Fibroblast of mammary gland (primary cell): ENCODE measurements at places on chromosomes 2 and 18.

GRCh38 chr2:231795525-231796327 is 9.5 kb downstream of the COPS7B start:
- peak; percentile 76 for DNase-seq

- DNase-seq: no peak
Observed at GRCh38 chr2:133264989-133265401, 303.3 kb downstream of the NCKAP5 start.

DNA sequence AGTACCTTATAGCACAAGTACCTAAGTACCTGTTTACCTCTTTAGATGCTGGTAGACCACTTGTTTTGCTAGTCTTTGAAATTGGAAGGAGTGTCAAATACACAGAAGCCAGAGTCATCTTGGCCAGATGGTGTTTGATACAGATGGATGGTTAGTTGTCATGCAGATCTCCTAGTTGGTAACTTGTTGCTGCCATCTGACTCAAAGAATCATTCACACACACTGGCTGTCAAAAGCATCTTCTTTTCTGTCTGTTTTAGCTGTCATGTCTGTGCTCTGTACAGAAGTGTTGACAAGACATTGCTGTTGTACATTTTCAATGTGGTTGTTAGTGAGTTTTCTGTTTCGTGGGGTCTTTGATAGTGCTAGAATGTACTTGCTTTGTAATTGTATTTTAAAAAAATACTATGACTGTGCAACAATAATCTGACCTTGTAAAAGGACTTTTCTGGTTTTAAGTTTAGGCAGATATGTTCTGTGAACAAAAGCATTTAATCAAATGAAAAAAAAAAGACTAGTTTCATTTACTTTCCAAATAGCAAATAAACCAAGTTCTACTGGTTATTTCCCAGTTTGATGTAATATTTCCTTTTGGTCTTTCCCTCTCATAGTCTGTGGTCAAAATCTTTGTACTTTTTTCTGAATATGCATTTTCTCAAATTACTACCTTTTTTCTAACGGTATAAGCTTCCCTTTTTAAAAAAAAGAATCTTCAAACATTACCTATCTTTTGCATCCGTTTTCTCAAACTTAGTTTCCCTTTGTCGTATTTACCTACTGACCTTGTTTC is 39.9 kb downstream of the TANK start:
- no peak for DNase-seq

- DNase-seq: no peak
Observed at GRCh38 chr2:109353806-109354745, 225.1 kb downstream of the SH3RF3 start.

DNA sequence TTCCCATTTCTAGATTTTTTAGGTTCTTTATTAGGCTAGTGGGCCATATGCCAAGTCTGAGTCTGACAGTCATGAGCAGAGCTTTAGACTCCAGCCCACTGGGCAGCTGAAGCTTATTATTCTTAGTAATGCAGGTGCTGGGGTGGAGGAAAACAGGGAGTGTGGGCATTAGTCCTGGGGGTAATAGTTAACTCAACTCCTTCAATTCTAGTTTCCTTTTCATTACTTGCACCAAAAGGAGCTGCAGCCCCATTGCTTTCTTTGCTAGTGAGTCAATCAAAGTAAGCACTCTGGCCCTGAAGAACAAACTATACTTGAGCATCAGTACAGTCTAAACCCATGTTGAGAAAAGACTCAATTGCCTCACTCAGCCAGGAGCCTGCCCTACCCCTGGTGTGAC is 35.5 kb downstream of the ICOS start:
- DNase-seq: no peak

GRCh38 chr2:130755256-130756052 is at the start of gene AMER3:
Gene AMER3, plus strand, starts transcription at chr2:130755540. Its CDS starts 6,533 bp downstream, at chr2:130762073.
- DNase-seq: no peak

DNA sequence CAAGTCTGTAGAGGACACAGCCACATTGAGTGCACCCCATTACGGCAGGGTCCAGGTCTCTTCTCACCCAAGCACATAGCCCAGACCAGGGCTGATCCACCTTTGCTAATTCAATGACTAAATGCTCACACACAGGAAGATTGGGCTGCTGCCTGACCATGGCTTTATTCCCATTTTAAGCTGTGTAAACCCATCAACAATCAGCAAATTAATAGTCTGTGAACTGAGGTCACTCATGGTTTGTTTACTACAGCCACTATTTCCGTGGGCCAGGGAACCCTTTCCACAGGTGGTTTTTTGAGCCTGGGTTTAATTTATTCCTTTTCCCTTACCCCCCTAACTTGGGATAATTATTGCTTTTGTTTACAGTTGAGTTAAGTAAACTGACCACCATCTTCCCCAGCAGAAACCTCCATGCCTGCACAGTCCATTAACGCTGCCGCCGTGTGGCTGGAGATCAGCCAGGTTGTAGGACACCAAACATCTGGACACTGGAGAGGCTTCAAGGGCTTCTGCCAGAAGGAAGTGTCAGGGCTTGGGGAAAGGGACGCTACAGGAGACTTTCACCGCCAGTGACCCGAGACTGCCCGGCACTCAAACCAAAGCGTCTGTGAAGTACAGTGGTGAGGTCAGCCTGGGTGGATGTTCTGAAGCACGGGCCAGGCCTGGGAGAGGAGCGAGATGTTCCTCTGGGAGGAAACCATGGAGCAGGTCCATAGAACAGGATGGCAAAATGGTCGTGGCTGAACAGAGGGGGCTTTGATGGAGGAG is 282.9 kb downstream of the DYSF start:
- no peak for DNase-seq

DNA sequence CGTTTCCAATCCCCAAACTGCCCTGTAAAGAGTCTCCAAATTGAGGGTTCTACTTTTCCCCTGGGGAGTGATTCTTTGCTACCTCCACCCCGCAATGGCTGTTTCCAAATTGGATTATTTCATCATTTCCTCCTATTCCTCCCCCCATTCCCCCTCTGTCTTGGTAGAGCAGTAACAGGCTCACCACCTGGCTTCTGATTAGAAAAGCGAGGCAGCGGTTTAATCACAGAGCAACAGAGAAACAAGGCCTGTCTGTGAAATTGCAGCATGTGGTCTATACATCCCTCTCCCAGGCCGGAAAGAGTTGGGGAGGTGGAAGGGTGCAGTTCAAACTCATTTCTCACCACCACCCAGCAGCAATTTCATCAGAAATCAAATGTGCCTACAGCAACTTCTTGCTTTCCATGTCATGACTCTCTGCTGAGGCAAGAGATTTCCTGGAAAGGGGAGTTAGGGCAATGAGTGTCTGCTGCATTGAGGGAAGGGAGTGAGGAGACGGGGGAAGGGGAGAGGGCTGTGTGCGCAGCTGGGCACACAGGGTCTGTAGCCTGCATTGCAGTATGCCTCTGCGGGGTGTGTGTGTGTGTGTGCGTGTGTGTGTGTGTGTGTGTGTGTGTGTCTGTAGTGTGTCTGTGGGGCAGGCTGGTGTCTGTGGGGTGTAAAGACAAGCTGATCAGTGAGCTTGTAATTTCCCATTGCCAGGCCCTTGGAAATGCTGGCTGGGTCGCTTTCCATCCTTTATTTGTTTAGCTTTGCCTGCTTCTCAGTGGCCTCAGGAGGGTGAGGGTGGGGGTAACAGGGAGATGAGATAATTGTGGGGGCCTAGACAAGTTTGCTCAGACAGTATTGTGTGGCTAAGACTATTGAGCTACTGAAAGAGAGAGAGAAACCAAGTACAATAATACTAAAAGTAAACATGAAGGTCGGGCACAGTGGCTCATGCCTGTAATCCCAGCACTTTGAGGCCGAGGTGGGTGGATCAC is 13.5 kb upstream of the IGFBP2 start:
- peak; percentile 36 for DNase-seq

- DNase-seq: peak; percentile 99
Observed at GRCh38 chr2:18473241-18474181, 86.9 kb downstream of the RDH14 start.

- no peak for DNase-seq
Observed at GRCh38 chr2:66836851-66837250, 401.9 kb downstream of the MEIS1 start.

DNA sequence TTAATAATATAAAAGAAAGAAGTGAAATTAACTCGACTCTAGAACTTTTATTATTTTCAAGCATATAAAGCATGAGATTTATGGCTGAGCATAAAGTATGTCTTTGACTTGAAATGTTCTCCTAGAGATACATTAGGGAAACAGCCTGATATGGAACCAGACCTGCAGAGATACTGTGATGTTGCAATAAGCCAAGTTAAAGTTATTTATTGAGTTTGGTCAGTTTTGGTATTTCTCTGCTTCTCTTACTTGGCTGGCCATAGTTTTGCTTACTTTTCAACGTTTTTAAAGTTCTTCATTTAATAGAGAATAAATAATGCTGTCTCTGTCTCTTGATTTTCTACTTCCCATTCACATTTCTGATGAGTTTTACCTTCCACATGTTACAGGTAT is 76.0 kb downstream of the GFPT1 start:
- no peak for DNase-seq

- no peak for DNase-seq
Observed at GRCh38 chr2:26721115-26722032, 28.9 kb downstream of the KCNK3 start.

DNA sequence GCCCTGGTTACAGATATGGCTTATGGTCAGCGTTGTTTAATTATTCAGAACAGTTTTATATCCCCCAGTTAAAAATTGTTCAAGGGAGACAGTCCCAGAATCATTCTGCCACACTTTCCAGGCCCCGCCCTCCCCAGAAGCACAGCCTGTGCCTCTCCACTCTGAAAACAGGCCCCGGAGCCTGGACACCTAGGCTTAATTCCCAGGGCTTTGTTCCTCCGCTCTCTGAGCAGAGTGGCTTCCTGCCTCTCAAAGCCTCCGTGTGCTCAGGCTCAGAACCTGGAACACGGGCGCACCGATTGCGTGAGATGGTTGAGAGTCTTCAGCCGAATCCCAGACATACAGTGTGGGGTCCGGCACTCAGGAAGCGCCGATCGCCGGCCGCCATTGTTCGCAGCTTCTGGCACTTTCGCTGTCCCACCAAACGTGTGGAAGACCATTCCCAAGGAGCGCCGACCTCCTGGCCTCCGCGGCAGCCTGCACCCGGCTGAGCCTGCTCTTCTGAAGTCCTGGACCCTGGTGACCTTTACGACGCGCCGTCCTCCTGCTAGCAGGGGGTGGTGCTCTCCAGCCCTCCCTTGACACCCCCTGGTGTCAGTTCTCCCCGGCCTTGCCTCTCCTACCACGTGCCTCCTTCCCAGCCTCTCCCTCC is 45.6 kb downstream of the TWIST2 start:
- no peak for DNase-seq

DNA sequence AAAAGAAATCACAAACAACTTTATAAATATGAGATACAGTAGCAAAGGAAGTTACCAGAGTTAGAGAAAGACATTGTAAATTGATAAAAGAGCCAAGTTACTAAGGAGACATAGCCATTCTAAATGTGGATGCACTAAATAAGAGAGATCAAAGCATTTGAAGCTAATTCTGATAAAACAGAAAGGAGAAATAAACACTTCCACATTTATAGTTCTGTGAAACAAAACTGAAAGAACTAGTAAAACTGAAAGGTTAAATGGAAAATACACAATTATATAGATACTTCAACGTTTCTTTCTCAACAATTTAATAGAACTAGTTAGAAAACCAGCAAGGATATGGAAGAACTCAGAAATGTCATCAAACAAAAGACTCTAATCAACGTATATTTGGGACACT is 309.0 kb upstream of the CDH2 start:
- DNase-seq: no peak

DNA sequence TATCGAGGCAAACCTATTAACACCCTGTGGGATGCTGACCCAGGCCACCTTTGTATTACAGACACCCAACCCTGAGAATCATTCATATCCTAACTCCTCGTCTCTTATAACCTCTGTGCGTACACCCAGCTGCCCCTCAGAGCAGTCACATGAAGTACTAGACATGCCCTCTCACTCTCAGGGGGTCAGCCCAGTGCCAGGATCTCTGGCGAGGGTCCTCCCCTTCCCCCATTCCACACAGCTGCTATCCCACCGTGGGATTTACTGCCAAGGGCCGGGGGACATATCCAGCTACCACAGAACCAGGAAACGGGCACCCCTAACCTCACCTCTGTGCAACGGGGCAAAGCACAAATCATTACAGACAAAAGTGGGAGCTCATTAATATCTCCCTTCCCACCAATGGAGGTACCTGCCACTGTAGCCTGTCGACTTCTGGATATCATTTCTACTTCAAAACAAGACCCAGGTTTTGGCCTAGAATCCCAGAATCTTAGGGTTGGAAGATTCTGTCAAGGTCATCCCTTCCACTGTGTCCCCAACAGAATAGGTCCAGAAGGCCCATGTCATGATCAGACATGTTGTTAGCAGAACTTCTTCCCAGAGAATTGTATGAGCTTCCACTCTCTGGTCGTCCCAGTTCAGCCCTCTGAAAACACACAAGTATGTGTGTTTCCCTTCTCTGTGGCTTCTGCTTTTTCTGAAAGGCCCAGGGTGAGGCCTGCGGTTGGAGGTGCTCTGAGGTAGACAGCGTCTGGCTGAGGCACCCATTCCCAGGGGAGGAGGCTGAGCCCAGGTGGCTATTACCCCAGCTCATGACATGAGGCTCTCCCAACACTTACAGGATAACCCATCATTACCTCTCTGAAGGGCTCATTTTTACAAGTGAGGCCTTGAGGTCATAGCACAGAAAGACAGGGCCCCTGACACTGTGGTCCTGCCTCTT is 1.7 kb downstream of the TMBIM1 start:
- DNase-seq: no peak

GRCh38 chr2:47174733-47175361 is 19.7 kb upstream of the STPG4 start:
- DNase-seq: peak; percentile 56

DNA sequence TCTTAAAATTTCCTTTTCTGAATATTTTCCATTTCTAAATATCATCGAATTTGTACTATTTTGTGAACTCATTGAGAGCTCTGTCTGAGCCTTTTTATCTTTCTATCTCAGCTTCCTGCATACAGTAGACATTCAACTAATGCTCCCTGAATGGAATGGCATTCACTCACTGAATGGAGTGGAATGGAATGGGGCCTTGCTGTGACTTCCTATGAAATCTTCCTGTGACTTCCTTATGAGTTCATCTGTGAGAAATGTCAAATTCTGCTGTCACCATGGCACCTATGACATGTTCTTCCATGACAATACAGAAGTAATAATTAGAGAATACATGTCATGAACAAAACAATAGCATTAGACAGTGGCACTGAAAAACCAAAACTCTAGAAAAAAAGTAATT is 199.6 kb downstream of the NR4A2 start:
- no peak for DNase-seq

DNA sequence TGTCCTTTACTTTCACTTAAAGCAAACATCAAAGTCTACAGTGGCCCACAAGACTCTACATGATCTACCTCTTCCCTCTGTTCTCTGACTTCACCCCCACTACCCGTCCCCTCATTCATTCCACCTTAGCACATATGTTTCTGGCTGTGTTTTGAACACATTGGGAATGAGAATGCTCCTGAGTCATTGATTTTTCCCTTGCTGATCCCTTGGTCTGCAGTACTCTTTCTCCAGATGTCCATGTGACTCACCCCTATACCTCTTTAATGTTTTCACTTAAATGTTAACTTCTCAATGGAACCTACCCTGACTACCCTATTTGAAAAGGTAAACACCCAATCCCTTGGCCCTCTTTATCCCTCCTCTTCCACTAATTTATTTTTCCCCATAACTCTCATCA is 30.7 kb upstream of the FRZB start:
- peak; percentile 91 for DNase-seq

GRCh38 chr2:10551496-10551895 is 103.4 kb upstream of the ODC1 start:
- DNase-seq: no peak

- DNase-seq: peak; percentile 20
Observed at GRCh38 chr2:190792956-190793888, 87.4 kb upstream of the GLS start.
